ENCODE measurements at places on chromosomes 5 and 9.

DNA sequence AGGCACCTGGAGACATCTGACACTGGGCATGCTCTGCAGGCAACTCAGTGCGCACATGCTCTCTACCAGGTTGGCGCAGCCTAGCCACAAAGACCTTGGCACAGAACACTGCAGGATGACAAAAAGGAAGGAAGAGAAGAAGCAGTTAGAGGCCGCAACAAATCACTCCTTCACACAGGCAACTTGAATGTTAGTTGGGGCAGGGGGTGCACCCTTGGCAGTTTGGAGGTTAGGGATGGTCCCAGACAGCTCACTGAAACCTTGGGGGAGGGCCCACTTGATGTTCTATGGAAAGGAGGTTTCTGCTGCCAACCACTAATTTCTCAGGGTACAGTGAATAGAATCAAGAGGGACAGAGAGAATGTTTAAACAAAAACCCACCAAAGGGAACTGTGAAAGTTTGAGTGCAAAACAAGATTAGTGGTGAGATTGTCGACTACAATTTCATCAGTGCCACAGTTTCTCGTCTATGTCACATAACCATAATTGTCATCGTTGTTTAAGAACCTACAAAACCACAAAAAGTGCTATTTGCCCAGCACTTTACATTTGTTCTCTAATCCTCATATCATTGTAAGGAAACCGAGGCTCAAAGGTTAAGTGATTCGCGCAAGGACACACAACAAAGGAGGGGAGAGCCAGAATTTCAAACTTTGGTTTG lies 48.7 kb downstream of the FBXW11 start:
- DNase-seq = no peak

GRCh38 chr5:90967851-90968250 lies 409.3 kb downstream of the ADGRV1 start:
- no peak for DNase-seq

DNA sequence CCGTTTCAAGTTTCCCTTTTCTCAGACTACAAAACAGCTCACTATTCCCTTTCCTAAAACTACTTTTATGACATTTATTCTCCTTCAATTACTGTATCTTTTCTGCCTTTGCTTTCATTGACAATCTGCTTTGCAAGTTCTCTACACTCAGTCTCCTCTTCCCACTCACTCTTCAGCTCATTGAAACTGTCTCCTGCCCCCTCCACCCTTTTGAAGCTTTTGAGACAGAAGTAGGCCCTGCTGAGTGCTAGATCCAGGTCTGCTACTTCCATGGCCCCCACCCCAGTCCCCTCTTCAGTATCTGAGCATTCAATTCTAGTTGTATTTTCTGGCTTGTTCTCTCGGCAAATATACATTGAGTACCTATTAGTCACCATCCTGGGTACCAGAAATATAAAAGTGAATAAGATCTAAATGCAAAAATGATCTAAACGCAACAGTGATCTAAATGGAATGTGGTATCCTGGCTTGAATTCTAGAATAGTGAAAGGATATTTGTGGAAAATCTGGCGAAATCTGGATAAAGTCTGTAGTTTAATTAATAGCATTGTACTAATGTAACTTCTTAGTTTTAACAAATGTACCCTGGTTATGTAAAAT lies 58.4 kb downstream of the OR2K2 start:
- DNase-seq = no peak

GRCh38 chr9:82152181-82152580 lies 163.6 kb downstream of the SPATA31D1 start:
- DNase-seq = no peak

DNA sequence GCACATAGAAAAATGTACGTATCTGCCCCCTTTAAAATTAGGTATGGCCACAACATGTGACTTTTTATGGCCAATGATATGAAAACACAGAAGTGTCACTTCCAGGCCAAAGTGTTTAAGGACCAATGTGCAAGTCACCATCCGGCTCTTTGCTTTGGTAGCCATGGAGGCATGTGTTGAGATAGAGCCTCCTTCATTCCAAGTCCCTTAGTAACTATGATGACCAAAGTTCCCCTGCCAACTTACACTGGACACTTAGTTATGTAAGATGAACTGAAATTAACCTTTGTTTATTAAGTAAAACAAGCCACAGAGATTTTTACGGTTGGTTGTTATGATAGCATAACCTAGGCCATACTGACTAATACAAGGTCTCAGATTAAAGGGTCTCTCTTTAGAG lies 51.0 kb downstream of the FBN2 start:
- no peak for DNase-seq

GRCh38 chr9:129708793-129709192 lies 43.3 kb downstream of the PRRX2 start:
- no peak for DNase-seq

DNA sequence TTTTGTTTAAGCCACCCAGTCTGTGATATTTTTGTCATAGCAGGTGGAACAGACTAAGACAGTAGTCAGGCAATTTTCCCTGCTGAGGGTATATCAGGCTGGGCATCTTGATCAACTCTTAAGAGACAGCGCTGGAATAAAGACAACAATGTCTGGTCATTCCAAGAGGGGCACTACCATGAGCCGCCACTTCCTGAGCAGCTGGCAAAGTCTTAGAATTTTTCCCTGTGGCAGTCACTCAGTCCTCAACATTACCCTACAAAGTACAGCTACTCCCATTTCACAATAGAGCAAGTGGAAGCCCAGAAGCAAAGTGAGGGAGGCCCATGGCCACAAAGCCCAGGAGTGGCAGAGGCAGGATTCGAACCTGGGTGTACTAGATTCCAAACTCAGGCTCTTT lies 74.8 kb downstream of the SH3PXD2B start:
- DNase-seq = no peak

GRCh38 chr5:94396687-94397086 lies 221.7 kb downstream of the KIAA0825 start:
- DNase-seq = no peak

- peak; percentile 8 for DNase-seq
Observed at GRCh38 chr9:17810728-17811571, 232.1 kb downstream of the SH3GL2 start.

DNA sequence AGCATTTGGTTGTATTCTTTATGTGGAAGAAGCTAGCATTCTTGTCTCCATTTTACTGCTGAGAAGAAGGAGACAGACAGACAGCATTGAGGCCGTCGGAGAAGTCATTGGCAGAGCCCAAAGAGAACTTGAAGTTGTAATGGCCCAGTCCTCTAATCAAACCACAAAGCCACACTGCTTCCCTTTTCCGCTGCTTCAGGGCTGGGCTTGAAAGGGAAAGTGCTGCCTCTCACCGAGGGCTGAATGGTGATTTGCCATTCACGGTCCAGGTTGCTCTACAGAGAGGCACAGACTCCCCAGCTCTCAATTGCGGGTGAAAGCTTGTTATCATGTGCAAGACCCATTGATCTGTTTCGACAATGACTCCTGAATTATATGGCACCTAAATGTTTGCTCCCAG lies 25.6 kb upstream of the POU4F3 start:
- DNase-seq = peak; percentile 11

DNA sequence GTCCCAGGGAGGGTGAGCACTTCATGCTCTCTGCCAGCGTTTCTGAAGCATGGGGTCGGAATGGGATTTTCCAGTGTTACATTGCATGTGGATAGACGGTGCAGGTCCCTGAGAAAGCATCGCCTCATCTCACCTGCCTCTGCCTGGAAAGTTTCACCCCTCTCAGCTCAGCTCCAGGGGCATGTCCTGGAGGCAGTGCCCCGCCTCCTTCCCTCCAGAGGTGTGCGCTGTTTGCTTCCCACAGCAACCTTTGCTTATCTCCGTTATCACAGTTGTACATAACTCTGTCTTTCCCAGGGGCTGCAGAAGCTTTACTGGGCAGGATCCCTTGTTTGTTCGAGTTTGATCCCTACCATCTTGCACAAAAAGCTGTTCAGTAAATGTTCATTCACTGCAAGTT lies 10.7 kb upstream of the CREBRF start:
- peak; percentile 67 for DNase-seq

- DNase-seq = no peak
Observed at GRCh38 chr9:91541734-91542133, 118.1 kb upstream of the NFIL3 start.

DNA sequence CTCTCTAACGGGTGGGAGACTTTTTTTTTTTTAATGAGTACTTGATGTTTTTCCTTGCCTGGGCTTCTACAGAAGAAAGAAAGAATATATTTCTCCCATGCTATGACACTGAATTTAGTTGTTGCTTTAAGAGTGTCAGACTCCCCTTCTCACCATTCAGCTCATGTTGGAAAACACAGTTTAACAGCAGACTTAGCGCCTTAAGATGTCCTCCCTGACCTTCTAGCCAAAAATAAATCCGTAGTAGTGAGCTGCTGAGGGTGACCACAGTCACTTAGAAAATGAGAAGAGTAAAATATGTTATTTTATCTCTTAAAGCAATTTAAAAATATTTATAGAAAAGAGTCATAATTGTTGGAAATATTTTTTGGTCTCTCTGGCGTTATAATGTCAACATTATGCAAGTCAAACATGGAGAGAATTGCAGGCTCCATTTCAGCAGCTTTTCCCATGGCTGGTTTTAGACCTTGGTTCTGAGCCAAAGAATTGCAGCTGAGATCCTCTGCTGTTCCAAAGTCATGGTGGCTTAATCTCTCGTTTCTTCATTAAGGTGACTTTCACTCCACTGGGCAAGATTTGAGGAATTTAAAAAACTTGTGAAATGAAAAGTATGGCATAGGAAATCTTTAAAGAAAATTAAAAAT lies 143.5 kb downstream of the GHR start:
- DNase-seq = no peak

DNA sequence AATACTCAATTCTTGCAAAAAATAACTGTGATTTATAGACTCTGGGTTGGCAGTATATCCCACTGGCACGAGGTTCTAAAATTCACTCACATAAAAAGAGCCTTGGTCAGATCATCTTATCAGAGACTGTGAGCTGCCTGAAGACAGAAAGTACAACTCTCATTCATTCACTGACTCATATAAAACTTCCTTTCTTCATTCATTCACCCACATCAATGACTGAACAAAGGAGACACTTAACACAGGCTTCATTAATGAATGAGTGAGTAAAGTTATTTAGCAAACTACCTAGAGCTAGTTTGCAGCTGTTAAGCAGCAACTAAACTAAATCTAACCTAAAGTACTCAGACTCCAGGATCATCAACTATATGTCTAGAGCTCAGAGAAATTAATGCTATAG lies 214.7 kb downstream of the DENND1A start:
- no peak for DNase-seq

- DNase-seq = no peak
Observed at GRCh38 chr9:121246821-121247561, 21.0 kb upstream of the GSN start.

DNA sequence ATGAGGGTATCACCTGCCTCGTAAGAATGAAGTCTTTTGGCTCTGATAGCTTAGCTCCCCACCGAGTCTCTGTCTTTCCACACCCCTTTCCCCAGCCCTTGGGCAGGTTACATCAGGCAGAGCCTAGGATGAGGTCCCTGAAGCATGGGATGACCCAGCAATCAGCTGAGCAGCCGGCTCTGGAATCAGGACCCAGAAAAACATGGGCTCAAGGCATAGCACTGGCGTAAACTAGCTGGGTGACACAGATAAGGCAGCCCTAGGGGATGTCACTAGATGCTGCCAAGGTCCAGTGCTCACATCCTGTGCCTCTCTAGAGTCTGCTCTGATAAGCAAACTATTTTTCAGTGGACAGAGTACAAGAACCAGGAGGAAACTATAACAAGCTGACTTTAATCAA lies 26.6 kb downstream of the IDNK start:
- peak; percentile 16 for DNase-seq

- no peak for DNase-seq
Observed at GRCh38 chr5:87061046-87061445, 206.6 kb upstream of the RASA1 start.

GRCh38 chr5:167592114-167592513 lies 699.3 kb upstream of the WWC1 start:
- DNase-seq = no peak

GRCh38 chr5:103821361-103821760 lies 258.8 kb upstream of the NUDT12 start:
- DNase-seq = no peak

GRCh38 chr9:106878934-106879333 lies 16.0 kb downstream of the ZNF462 start:
- peak; percentile 53 for DNase-seq

GRCh38 chr9:13267743-13268142 lies 11.7 kb downstream of the MPDZ start:
- peak; percentile 21 for DNase-seq

GRCh38 chr5:169772688-169773087 lies 135.6 kb downstream of the DOCK2 start:
- DNase-seq = no peak

DNA sequence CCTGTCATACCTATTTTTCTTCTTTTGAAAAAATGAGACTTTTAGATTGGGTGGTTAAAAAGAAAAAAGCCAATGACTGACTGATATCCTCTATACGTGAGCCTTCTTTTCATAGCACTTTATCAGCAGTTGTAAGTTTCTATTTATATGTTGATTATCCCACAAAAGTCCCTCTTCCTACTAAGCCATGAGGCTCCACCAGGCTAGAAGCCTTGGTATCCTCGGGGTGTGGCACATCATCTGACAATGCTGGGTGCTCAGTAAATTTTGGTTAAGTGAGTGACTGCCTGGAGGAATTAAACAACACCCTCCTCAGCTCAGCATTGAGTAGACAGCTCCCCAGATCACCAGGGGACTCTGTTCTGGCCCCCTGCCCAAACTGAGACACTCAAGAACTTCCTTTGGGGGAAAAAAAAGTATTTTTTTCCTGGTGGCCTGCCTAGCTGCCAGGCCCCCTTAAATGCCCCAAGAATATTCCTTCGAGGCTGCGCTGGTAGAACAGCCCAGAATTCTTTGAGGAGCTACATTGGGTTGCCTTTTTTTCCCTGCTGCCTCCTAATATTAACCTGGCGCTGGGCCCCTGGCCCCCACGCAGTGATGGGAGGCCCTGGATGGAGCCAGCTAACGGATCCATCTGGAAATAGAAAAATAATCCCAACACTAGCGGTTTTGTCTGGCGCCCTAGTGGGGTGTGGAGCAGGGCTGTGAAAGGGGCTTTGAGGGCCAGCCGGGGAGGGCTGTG lies 23.4 kb upstream of the COL27A1 start:
- no peak for DNase-seq

DNA sequence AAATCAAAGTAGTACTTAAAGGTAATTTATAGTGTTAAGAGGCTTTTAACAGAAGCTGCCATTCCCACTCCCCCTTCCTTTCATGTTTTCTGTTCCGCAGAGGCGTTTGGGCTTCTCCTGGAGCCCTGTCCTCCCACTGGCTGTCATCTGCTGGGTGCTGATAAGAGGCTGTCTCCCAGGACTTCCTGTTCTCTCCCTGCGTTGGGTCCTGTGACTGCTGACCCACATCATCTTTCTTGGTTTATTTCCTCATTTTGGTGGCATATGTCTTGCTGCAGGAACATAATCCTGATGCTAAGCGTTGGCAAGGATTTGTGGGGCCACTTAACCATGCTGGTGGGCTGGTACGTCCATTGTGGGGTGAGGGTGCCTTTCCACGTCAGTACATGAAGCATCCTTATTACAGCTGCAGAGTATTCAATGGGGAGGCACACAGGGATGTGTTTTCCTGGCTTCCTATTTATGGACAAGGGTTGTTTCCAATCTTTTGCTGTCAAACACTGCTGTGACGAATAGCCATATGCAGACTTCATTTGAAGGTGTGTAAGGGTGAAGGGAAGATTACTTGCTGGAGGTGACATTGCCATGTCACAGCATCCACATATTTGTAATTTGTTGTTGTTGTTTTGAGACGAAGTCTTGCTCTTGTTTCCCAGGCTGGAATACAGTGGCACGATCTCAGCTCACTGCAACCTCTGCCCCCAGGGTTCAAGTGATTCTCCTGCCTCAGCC lies 22.3 kb upstream of the RNF130 start:
- no peak for DNase-seq

- peak; percentile 44 for DNase-seq
Observed at GRCh38 chr9:137423514-137424291, 510 bp downstream of the NOXA1 start.

- no peak for DNase-seq
Observed at GRCh38 chr9:81737871-81738507, 48.6 kb upstream of the TLE1 start.
